ENCODE measurements at places on chromosomes 4 and X. TPM values are rescaled to one million over a fixed set of nuclear protein-coding genes. Genes with fewer than 3 reads are reported as not detected.

- H3K4me1 ChIP-seq: peaks cover 8% of the 10 kb centered on the region
- no peak overlapping the region for H3K4me3 ChIP-seq
These were observed 71.7 kb downstream of the FBXW7 start for GRCh38 chr4:152464030-152464823.

KLB gene
- total RNA-seq: not detected

TRIML2 gene
- total RNA-seq: not detected

DNA sequence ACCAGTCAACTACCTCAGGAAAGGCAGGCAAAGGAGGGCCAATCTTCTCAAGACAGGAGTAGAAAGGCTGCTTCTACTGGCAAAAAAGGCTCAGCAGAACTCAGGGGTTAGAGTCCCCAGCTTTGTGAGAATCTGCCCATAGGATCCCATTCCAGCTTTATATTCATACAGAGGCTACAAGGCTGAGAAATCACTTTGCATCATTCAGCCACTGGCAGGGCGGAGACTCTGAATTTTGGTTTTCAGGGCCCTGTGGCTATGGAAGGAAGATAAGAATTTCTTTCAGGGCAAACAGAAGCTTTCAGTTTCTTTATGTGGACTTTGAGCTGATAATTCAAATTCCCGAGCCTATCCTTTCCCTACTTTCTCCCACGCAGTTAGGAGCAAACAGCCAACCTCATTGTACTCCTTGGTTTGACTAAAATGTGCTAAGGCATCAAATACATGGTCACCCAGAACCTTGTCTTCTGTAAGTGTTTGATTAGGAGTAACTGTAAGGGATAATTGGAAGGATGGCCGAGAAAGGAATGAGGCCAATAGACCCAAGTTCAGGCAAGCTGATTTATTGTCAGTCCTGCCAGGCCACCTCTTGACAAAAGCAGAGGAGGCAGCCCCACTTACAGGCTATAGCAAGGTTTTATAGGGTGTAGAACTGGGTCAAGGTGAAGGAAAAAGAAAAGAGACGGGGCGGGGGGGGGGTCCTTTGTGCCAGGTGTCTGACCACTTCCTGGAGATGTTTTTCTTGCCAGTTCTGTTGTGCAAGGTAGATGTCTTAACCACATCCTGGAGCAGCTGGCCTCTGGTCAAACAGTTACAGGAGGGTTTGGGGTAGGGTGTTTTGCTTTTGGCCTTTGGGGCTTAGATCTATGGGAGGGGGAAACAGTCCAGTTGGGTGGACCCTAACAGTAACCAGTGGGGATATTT lies 165.3 kb upstream of the PPP1R2C start:
- no peak overlapping the region for H3K27ac ChIP-seq
- no peaks in the 10 kb centered on the region for H3K36me3 ChIP-seq
- H3K4me1 ChIP-seq: no peaks in the 10 kb centered on the region
- no peak for DNase-seq
- no peak overlapping the region for H3K4me3 ChIP-seq
- no peaks in the 10 kb centered on the region for H3K27me3 ChIP-seq

DNA sequence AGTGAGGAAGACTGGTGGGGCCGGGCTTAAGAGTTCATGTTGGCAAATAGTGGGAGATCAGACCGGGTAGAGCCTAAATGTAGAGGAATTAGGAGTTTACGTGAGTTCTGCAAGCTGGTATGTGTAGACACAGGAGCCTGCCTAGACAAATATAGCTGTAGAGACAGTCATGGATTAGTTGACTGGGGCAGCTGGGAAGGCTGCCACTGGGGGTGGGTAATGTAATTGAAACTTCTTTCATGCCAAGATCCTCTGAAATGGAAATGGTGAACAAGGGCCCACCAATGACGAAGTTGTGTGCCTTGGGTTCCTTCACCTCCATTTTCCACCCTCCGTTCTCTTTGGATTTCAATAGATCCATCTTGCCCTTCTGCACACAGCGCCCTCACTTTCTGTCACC lies 11.9 kb upstream of the CAPN6 start:
- H3K4me1 ChIP-seq: no peaks in the 10 kb centered on the region
- no peaks in the 10 kb centered on the region for H3K36me3 ChIP-seq
- DNase-seq: no peak
- H3K27me3 ChIP-seq: no peaks in the 10 kb centered on the region
- no peak overlapping the region for H3K27ac ChIP-seq

- H3K27ac ChIP-seq: no peak overlapping the region
- H3K27me3 ChIP-seq: no peaks in the 10 kb centered on the region
- no peaks in the 10 kb centered on the region for H3K4me1 ChIP-seq
- no peak for DNase-seq
- no peaks in the 10 kb centered on the region for H3K36me3 ChIP-seq
These were observed 282.5 kb downstream of the ZIC3 start for GRCh38 chrX:137848266-137848905.

MMRN1 gene
- not detected for total RNA-seq

GRCh38 chr4:156656896-156657295 lies 314.7 kb downstream of the PDGFC start:
- H3K27me3 ChIP-seq: no peaks in the 10 kb centered on the region
- peaks cover 8% of the 10 kb centered on the region for H3K4me1 ChIP-seq
- no peak overlapping the region for H3K4me3 ChIP-seq
- DNase-seq: no peak
- no peaks in the 10 kb centered on the region for H3K36me3 ChIP-seq

DNA sequence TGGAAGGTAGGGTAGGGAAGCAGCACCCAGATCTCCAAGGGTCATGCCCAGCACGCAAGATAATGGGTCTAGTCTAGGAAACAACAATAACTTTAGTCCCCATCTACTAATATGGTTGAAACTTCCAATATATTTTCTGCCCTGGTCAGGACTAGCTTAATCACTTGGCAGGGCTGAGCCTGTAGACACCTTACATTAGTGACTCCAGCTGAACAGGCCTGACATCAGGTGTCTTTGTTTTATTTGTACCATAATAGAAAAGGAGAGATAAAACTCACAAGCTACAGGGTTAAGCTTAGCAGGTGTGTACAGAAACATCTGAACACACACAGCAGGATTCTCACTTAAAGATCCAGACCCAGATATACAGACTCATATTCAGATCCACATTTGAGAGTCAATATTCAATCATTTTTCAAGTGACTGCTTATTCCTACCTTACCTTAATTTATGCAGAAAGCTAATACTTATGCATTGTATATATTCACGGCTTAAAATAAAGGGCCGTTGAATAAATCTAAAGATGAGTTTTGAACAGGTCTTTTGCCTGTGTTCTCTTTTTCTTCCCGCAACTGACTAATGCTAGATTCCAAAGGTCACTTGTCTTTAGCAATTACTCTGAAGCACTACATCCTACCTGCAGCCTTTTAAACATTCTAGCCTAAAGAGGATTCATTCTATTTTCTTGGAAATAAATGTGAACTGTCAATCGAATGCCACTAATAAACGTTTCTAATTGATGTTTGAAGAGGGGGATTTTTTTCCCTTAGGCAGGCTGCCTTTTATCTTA lies 745.3 kb downstream of the RPA4 start:
- no peaks in the 10 kb centered on the region for H3K4me1 ChIP-seq
- H3K27ac ChIP-seq: no peak overlapping the region
- H3K36me3 ChIP-seq: no peaks in the 10 kb centered on the region

GRCh38 chrX:8939322-8939721 lies 94.6 kb downstream of the FAM9B start:
- H3K4me3 ChIP-seq: no peak overlapping the region
- peaks cover 12% of the 10 kb centered on the region for H3K27me3 ChIP-seq
- DNase-seq: no peak
- H3K27ac ChIP-seq: no peak overlapping the region
- no peaks in the 10 kb centered on the region for H3K4me1 ChIP-seq

DNA sequence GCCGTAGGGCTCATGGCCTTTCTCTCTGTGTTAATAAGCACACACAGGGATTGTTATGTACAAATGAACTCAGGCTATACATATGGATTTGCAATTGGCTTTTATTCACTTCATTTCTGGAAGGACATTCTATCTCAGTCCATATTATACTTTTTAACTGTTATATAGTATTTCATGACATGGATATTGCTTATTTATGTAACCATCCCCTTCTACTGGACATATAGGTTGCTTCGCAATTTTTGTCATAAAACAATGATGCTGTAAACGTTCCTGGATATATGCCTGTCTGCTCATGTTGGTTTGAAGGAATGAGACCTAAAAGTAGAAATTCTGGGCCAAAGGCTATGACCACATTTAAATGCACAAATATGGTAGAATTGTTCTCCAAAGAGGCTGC lies 158.1 kb downstream of the BCOR start:
- no peak overlapping the region for H3K4me3 ChIP-seq
- no peaks in the 10 kb centered on the region for H3K36me3 ChIP-seq
- no peak overlapping the region for H3K27ac ChIP-seq
- H3K27me3 ChIP-seq: no peaks in the 10 kb centered on the region
- H3K4me1 ChIP-seq: peaks cover 23% of the 10 kb centered on the region

GRCh38 chr4:29066861-29067260 lies 1653.3 kb upstream of the PCDH7 start:
- H3K4me1 ChIP-seq: no peaks in the 10 kb centered on the region
- DNase-seq: no peak
- no peak overlapping the region for H3K27ac ChIP-seq
- H3K4me3 ChIP-seq: no peak overlapping the region
- H3K36me3 ChIP-seq: peaks cover 2% of the 10 kb centered on the region
- no peaks in the 10 kb centered on the region for H3K27me3 ChIP-seq

GRCh38 chrX:42384956-42385355 lies 393.0 kb downstream of the PPP1R2C start:
- no peaks in the 10 kb centered on the region for H3K4me1 ChIP-seq
- no peaks in the 10 kb centered on the region for H3K27me3 ChIP-seq
- DNase-seq: no peak
- no peak overlapping the region for H3K4me3 ChIP-seq
- no peaks in the 10 kb centered on the region for H3K36me3 ChIP-seq
- H3K27ac ChIP-seq: no peak overlapping the region

ARMCX4 gene
- 16.8 TPM for total RNA-seq

PDLIM3 gene
- 2.8 TPM for total RNA-seq

DNA sequence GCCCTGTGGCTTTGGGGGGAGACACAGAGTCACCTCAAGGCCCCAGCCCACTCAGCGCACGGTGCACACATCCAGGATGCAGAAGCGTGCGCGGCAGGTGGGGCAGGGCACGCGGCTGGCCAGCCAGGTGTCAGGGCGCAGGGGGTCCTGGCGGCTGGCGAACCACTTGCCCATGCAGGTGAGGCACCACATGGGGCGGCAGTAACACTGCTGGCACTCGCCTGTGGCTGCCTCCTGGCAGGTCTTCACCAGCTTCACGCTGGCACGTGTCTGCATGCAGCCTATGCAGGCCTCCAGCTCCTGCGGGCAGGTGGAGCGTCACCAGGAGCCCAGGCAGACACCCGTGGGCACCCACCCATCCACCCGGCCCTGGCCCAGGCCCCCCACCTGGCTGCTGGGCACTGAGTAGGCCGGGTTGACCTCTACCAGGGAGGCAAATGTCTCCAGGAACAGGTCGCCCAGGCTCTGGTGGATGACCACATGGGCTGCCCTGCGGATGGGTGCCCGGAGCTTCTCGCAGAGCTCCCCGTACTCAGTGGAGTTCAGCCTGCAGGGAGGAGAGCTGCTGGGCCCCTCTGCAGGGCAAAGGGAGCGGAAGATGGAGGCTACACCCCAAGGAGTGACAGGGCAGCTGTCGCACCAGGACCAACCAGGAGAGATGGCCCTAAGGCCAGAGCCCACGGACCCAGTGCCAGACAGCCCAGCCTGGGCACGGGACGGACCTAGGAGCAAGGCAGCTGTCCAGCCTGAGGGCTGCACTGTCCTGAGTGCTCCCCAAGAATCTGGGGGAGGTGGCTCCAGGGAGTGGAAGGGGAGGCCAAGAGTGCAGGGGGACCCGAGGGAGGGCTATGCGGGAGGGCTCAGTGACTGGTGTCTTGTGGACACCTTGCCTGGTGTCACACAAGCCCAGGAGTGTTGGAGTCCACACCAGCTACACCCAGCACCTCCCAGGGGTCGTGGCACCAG lies 3.7 kb downstream of the TMEM129 start:
- H3K27me3 ChIP-seq: no peaks in the 10 kb centered on the region
- H3K36me3 ChIP-seq: peaks cover 3% of the 10 kb centered on the region

GRCh38 chrX:11750046-11750445 lies 8.0 kb upstream of the MSL3 start:
- H3K36me3 ChIP-seq: no peaks in the 10 kb centered on the region
- H3K27me3 ChIP-seq: peaks cover 19% of the 10 kb centered on the region
- H3K4me3 ChIP-seq: no peak overlapping the region
- H3K4me1 ChIP-seq: no peaks in the 10 kb centered on the region
- no peak for DNase-seq

DNA sequence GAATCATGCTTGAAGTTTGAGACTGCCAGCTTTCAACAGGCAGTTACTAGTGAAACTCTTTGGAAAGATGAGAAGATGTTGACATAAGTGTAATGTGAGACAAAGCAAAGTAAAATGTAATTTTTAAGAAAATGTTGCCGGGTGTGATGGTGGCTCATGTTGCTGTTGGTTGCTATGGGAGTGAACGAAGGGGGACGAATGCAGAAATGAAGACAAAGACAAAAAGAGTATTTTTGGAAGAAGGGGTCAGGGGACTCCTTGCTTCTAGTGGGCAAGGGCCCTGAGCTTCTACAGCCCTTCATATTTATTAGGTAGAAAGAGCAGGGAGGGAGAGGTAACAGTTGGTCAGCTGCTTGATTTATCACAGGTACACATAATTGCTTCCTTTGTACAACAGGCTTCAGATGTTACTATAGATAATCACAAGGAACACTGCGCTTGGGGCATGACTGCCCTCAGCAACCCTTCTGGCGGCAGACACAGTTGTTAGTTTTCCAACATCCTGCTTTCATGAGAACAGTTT lies 11.9 kb upstream of the UGDH start:
- peak overlapping the region; percentile 2 for H3K4me3 ChIP-seq
- H3K36me3 ChIP-seq: peaks cover 25% of the 10 kb centered on the region

- no peaks in the 10 kb centered on the region for H3K36me3 ChIP-seq
- H3K4me1 ChIP-seq: no peaks in the 10 kb centered on the region
- no peaks in the 10 kb centered on the region for H3K27me3 ChIP-seq
- DNase-seq: no peak
- H3K4me3 ChIP-seq: no peak overlapping the region
These were observed 71.0 kb downstream of the PJA1 start for GRCh38 chrX:69093960-69094871.

- no peak overlapping the region for H3K4me3 ChIP-seq
- H3K27me3 ChIP-seq: no peaks in the 10 kb centered on the region
- DNase-seq: no peak
- H3K36me3 ChIP-seq: no peaks in the 10 kb centered on the region
- no peaks in the 10 kb centered on the region for H3K4me1 ChIP-seq
- H3K27ac ChIP-seq: no peak overlapping the region
These were observed 36.0 kb downstream of the LHFPL1 start for GRCh38 chrX:112643721-112644120.

- DNase-seq: no peak
- H3K36me3 ChIP-seq: peaks cover 3% of the 10 kb centered on the region
- H3K4me3 ChIP-seq: no peak overlapping the region
- H3K27me3 ChIP-seq: no peaks in the 10 kb centered on the region
- H3K4me1 ChIP-seq: no peaks in the 10 kb centered on the region
These were observed 885.8 kb downstream of the SH3BGRL start for GRCh38 chrX:82087699-82088098.

Measured in osteocyte (in vitro differentiated cells).